ENCODE measurements at places on chromosomes 6 and 20. TPM values are rescaled to one million over a fixed set of nuclear protein-coding genes. Genes with fewer than 3 reads are reported as not detected.

Gene CENPW
- 14.1 TPM for polyA plus RNA-seq

Gene CCN5
- 0.03 TPM for polyA plus RNA-seq

Gene OPN5
- 0.02 TPM for polyA plus RNA-seq

Gene OOEP
- polyA plus RNA-seq: 0.19 TPM

Gene SLC13A3
- polyA plus RNA-seq: 0.37 TPM

Gene BPIFB4
- not detected for polyA plus RNA-seq

GRCh38 chr6:10589429-10589727 is 68.2 kb downstream of the GCNT2 start:
- H3K4me3 ChIP-seq: no peak overlapping the region
- no peak overlapping the region for H3K27ac ChIP-seq
- no peaks in the 10 kb centered on the region for H3K27me3 ChIP-seq
- H3K4me1 ChIP-seq: no peaks in the 10 kb centered on the region
- no peak for DNase-seq
- no peaks in the 10 kb centered on the region for H3K36me3 ChIP-seq

GRCh38 chr6:84521511-84521910 is 242.9 kb downstream of the TBX18 start:
- H3K4me3 ChIP-seq: no peak overlapping the region
- no peaks in the 10 kb centered on the region for H3K27me3 ChIP-seq
- H3K36me3 ChIP-seq: no peaks in the 10 kb centered on the region
- no peak overlapping the region for H3K27ac ChIP-seq
- DNase-seq: no peak
- H3K4me1 ChIP-seq: peaks cover 4% of the 10 kb centered on the region

DNA sequence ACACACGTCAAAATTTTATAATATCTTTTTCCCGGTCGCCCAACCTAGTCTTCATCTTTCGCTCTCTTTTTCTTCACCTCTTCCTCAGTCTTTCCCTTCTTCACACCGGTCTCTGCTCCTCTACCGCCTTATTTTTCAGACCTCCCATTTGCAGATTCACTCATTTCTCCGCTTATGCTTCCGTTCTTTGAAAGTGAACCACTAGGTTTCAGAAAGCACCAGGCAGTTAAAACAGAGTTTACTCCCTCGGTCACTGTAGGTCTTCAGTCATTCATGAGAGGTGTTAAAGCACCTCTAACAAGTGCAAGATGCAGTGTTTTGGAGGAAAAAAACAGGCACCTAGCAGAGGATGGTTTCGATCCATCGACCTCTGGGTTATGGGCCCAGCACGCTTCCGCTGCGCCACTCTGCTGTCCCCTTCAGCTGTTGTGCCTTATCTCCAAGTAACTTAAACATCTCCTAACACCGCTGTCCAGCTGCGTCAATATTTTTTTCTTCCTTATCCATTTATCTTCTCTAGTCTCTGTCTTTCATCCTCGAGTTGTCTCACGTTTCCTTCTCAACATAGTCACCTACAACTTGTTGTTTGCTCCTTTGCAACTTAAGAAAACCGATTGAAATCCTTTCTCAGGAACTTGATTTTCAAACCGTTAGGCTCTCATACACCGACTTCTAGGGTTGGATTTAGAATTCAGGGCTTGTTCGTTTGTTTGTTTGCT is 119.7 kb upstream of the ZNF184 start:
- DNase-seq: peak; percentile 44
- peaks cover 10% of the 10 kb centered on the region for H3K4me1 ChIP-seq
- no peak overlapping the region for H3K27ac ChIP-seq
- H3K36me3 ChIP-seq: no peaks in the 10 kb centered on the region
- peak overlapping the region; percentile 54 for H3K4me3 ChIP-seq

GRCh38 chr20:55103188-55103587 is 627.8 kb downstream of the DOK5 start:
- H3K4me3 ChIP-seq: no peak overlapping the region
- no peaks in the 10 kb centered on the region for H3K36me3 ChIP-seq
- H3K27me3 ChIP-seq: no peaks in the 10 kb centered on the region
- no peak overlapping the region for H3K27ac ChIP-seq
- DNase-seq: no peak
- no peaks in the 10 kb centered on the region for H3K4me1 ChIP-seq

DNA sequence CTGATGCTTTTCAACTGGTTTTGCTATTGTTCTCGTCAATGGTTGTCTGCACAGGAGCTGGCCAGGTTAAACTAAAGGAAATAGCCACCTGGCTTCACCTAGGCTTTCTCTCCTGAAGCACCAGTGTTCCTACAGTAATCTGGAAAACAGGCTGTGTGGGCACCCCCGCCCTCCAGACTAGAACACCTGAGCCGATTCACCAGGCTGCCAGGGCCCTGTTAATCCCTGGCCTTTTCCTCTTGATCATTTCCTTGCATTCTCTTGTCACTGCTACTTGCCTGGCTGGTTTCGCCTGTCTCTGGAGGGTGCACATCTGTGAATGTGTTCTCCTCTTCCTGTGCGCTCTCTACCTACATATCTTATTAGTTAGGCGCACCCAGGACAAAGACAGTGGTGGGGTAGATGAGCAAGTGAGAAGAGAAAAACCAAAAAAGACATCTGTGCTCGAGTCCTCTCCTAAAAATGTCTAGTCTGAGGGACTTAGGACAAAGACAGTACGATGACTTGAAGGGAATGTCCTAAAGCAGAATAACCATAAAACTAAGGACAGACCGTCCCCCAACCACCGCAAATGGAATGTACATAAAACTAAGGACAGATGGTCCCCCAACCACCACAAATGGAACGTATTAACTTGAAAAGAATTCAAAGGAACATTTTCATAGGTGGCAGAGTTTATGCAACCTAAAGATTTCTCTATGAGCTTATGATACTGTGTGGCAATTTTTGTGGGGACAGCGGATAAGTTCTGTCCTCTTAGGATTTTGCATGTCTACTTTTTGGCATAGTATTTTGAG is 45.9 kb upstream of the EMILIN3 start:
- no peak for DNase-seq
- H3K27me3 ChIP-seq: no peaks in the 10 kb centered on the region
- H3K36me3 ChIP-seq: peaks cover 2% of the 10 kb centered on the region
- H3K4me1 ChIP-seq: no peaks in the 10 kb centered on the region
- H3K4me3 ChIP-seq: no peak overlapping the region

DNA sequence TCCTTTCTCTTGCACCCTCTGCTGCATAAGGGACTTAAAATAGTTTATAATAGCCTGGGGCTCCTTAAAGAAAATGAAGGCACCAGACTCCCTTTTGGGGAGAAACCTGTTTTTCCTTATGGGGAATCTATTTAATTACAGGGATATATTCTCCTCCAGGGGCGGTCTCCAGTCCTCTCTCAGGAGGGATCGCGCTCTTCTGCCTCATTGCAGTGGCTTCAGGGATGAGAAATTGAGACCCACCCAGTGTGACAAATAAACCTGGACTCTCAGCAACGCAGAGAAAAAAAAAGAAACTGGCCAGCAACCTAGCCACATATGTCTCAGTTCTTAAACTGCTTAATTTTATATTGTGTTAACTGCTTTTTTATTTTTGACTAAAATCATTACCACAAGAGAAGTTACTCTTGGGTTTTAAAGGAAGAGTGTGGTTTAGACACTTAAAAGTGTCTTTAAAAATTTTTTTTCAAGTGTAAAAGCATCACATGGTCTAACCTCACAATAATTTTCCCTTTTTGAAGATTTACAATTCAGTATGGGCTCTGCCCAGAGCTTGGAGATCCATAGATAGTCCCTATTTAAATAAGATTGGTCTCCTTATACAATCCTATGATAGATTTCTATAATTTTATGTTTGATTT is 11.7 kb upstream of the GOPC start:
- H3K27me3 ChIP-seq: peaks cover 4% of the 10 kb centered on the region
- DNase-seq: no peak
- H3K36me3 ChIP-seq: no peaks in the 10 kb centered on the region
- no peak overlapping the region for H3K4me3 ChIP-seq
- H3K27ac ChIP-seq: no peak overlapping the region

GRCh38 chr6:90859056-90859455 is 272.2 kb upstream of the MAP3K7 start:
- no peaks in the 10 kb centered on the region for H3K36me3 ChIP-seq
- H3K4me1 ChIP-seq: no peaks in the 10 kb centered on the region
- no peak for DNase-seq
- no peak overlapping the region for H3K27ac ChIP-seq
- H3K27me3 ChIP-seq: no peaks in the 10 kb centered on the region
- H3K4me3 ChIP-seq: no peak overlapping the region

GRCh38 chr6:84258268-84258667 is 30.8 kb upstream of the CEP162 start:
- H3K27me3 ChIP-seq: peaks cover 14% of the 10 kb centered on the region
- no peaks in the 10 kb centered on the region for H3K4me1 ChIP-seq
- DNase-seq: no peak
- no peak overlapping the region for H3K27ac ChIP-seq

DNA sequence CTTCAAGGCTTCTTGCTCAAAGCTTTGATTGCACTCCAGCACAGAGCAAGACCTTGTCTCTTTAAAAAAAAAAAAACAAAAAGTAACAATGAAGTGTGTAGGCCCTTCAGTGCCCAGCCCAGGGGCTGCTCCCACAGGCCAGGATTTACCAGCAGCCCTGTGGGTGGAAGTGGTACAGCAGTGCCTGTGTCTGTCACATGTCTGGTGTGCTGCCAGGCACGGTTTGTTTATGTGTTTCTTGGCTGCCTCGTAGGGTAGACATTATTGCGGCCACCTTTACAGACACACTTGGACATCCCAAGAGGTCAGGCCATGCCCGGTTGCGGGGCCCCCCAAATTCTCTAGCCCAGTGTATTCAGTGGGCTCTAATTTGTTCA is 12.7 kb downstream of the DYNLRB1 start:
- H3K36me3 ChIP-seq: peaks cover 37% of the 10 kb centered on the region
- H3K4me3 ChIP-seq: no peak overlapping the region
- H3K27ac ChIP-seq: no peak overlapping the region

DNA sequence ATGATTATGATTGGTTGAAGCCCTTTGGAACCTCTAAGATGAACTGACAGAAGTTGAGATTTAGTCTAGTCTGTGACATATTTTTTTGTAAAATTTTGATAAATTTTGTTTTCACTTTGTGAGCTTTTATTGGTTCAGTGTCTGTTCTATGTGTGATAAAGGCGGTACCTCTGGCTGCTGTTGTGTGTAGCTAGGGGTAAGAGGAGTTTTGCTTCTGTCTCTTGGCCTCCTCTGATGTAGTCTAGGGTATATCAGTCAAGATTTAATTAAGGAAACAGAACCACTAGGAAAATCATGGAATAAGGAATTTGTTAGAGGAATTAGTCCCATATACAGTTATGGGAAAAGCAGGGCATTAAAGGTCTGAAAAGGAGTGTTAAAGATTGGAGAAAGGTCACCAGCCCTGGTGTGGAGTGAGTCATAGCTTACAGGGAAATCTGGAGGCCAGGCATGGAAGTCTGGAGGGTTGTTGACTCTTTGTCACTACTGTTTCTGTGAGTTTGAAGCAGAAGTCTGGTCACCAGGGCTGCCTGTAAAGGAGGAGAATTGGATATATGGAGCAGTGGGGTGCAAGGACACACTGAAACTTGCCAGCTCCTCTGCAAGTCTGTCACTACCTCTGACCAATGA is 28.5 kb downstream of the CDC5L start:
- no peaks in the 10 kb centered on the region for H3K27me3 ChIP-seq
- DNase-seq: peak; percentile 89
- H3K4me3 ChIP-seq: no peak overlapping the region
- H3K4me1 ChIP-seq: peaks cover 23% of the 10 kb centered on the region

- DNase-seq: no peak
- H3K4me3 ChIP-seq: no peak overlapping the region
- no peaks in the 10 kb centered on the region for H3K4me1 ChIP-seq
- no peak overlapping the region for H3K27ac ChIP-seq
- no peaks in the 10 kb centered on the region for H3K27me3 ChIP-seq
These were observed 7.6 kb upstream of the FAM110A start for GRCh38 chr20:825710-826421.

- H3K27me3 ChIP-seq: peaks cover 1% of the 10 kb centered on the region
- H3K27ac ChIP-seq: no peak within 1 kb of the TSS
- H3K4me3 ChIP-seq: peak within 1 kb of the TSS; percentile 75
- peaks cover 9% of the 10 kb centered on the region for H3K4me1 ChIP-seq
These were observed at the start of gene MOCS1 for GRCh38 chr6:39934131-39934757. Gene MOCS1, minus strand, starts transcription at chr6:39934462. Its CDS starts 45 bp downstream, at chr6:39934417.

DNA sequence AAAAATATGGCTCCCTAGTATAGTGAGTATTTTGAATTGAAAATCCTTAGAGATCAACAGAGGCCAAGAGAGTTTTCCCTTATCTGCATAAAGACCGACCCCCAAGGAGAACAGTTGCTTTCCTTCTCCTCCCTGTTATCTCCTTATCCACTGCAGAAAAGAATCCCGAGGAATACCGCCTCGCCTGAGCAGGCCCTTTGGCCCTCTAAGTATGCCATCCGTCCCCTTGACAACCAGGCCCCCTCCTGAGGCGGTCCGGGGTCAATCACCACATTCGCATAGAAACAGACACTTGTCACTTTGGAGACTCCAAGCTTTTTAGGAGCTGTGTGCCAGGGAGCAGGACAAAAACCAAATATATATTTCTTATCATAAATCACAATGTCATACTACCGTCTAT is 15.9 kb upstream of the GGTLC1 start:
- no peak overlapping the region for H3K27ac ChIP-seq
- no peak overlapping the region for H3K4me3 ChIP-seq
- H3K4me1 ChIP-seq: no peaks in the 10 kb centered on the region
- H3K36me3 ChIP-seq: no peaks in the 10 kb centered on the region

DNA sequence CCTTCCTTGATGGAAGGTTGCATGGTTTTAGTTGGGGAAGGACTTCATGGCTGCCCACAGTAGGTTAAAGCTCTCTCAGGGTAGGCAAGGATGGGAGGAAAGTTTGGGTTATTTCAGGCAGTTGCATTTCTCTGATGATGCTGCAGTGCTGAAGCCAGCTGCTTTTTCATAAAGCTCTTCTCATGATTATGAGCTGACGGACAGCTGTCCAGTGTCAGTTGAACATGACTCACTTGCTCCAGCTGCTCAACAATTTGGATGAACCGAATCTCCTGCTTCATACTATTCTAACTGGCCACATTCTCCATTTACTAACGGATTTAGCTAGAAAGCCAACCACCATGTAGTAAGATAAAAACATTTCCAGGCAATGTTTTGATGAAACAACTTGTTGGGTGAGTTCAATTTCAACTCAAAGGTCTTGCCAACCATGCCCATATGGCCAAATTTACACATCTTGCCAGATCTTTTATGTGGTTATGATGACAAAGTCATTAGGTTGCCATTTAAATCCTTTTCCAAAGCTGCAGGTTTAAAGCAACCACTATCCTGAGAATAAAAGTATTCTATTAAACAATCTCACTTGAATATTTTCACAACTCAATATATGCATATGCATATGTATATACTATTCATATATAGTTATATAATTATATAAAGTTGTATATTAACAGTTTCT is 125.9 kb downstream of the HS3ST5 start:
- no peak for DNase-seq
- no peaks in the 10 kb centered on the region for H3K27me3 ChIP-seq
- H3K27ac ChIP-seq: no peak overlapping the region

GRCh38 chr6:167907837-167908681 is 81.3 kb downstream of the AFDN start:
- peaks cover 5% of the 10 kb centered on the region for H3K4me1 ChIP-seq
- peak; percentile 15 for DNase-seq
- no peak overlapping the region for H3K27ac ChIP-seq
- no peaks in the 10 kb centered on the region for H3K27me3 ChIP-seq
- peaks cover 9% of the 10 kb centered on the region for H3K36me3 ChIP-seq

DNA sequence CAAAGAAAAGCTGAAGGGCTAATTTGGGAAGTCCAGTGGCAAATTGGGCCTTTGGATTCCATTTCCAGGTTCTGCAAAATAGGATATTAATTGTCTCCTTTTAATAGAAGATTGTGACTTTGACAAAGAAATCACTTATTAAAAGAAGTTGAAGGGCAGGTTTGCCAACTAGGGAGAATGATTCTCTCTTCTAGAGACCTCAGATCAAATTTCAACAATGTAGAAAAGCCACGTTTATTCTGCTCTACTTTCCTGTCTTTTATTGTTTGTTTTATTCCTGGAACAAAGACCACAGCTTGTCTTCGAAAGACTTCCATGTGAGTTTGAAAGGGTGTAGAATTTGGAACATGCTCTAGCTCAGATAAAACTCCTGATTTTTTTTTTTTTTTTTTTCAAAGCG is 65.5 kb upstream of the PRL start:
- no peak overlapping the region for H3K27ac ChIP-seq
- peaks cover 15% of the 10 kb centered on the region for H3K4me1 ChIP-seq
- no peaks in the 10 kb centered on the region for H3K27me3 ChIP-seq
